ENCODE measurements at places on chromosomes 6 and 20.
A peak's percentile ranks its signal among the peaks of the same experiment; 100 is the strongest.

- no peak for DNase-seq
Observed at GRCh38 chr20:45842169-45842812, 8.7 kb downstream of the SNX21 start.

DNA sequence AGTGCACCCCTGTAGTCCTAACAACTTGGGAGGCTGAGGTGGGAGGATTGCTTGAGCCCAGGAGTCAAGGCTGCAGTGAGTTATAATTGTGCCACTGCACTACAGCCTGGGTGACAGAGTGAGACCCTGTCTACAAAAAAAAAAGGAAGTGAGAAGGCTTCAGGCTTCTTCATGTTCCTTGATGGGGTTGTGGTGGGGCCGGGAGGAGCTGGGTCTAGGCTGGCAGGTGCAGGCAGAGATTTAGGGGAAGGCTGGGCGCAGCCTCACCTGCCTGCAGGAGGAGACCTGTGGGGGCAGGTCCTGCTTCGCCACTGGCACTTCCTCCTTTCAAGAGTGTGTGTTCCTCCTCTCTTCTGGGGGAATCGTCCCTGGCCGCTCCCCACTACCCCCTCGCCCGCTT is 63.9 kb downstream of the CHMP4B start:
- DNase-seq: no peak

- peak; percentile 14 for DNase-seq
Observed at GRCh38 chr6:11730641-11731040, 48.0 kb downstream of the ADTRP start.

- DNase-seq: no peak
Observed at GRCh38 chr20:58064411-58065010, 163.9 kb downstream of the ANKRD60 start.

DNA sequence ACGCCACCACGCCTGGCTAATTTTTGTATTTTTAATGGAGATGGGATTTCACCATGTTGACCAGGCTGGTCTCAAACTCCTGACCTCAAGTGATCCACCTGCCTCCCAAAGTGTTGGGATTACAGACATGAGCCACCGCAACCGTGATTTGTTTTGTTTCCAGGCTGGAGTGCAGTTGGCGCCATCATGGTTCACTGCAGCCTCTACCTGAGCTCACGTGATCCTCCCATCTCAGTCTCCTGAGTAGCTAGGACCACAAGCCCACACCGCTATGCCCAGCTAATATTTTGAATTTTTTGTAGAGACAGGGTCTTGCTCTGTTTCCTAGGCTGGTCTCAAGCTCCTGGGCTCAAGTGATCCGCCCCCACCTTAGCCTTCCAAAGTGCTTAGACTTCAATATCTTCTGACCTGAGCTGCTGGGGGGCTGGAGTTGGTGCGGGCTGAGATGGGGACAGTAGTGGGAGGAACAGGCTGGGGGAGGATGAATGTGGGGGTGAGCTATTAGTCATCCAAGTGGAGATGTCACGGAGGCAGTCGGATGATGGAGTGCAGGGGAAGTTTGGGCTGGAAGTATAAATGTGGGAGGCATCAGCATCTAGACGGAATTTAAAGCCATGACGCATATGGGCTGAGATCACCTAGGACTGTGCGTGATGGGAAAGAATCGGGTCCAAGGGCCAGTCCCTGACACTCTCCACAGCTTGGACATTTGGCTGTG is 23.1 kb upstream of the ZMYND8 start:
- no peak for DNase-seq

GRCh38 chr6:16884526-16884925 is 123.3 kb upstream of the ATXN1 start:
- DNase-seq: no peak

DNA sequence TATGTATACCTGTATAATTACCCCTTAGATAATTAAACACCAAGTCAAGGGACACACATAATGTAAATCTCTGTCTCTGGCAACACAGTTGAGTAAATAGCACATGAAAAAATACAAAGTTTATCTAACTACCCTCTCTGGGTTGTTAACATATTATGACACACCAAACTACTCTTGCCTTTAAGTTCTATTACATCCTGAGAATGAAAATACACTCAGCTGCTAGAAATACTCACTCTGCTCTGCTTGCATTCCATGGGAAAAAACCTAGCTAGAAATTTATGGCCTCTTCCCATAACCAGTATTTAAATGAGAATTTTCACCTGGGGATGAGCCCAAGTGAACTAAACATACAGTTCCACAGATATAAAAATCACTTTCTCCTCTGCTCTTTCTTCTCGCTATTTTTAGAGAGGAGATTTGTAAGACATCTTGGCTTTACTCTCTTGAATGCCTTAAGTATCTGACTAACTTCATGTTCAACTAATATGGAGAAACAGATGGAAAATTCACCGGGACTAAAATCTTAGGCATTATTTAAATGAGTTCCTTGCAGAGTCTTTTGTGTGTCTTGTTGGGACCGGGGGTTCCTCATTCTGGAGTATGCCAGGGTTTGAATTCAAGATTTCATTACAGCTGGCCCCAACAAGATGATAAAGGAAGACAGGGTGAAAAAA is 140.9 kb downstream of the GJA10 start:
- DNase-seq: no peak

- no peak for DNase-seq
Observed at GRCh38 chr20:44038681-44039123, 124.0 kb downstream of the TOX2 start.

- DNase-seq: no peak
Observed at GRCh38 chr6:31252625-31253024, 19.3 kb downstream of the HLA-C start.

DNA sequence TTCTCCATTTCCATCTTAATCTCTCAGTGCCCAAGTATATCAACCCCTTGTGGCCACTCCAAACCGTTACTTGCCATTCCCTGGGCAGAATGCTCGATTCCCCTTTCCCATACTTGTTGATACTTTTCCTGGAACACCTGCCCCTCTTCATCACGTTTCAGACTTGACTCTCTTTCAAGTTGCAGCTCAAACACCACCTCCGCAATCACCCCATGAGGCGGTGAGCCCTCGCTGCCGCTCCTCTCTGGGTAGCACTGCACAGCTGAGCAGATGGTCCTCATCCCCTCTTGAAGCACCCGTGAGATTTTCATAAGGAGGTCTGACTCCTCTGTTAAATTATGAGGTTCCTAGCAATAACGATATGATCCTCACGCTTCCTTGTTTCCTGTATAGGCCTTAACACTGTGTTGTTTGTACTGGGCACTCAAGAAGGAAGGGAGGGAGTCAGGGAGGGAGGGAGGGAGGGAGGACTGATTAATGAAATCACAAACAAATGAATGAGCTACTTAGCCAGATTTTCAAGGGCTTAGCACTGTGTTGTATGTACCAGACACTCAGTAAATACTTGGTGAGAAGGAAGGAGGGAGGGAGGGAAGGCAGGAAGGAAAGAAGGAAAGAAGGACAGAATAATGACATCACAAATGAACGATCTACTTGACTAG is 8.0 kb upstream of the UQCC2 start:
- no peak for DNase-seq

- DNase-seq: no peak
Observed at GRCh38 chr6:56840467-56841380, 114.2 kb upstream of the BEND6 start.

GRCh38 chr20:36584018-36584481 is 10.7 kb downstream of the TGIF2 start:
- no peak for DNase-seq

- DNase-seq: peak; percentile 99
Observed at GRCh38 chr6:158026054-158026900, 44.6 kb downstream of the SYNJ2 start.

GRCh38 chr6:136607932-136608772 is 57.9 kb upstream of the MAP7 start:
- DNase-seq: peak; percentile 76

DNA sequence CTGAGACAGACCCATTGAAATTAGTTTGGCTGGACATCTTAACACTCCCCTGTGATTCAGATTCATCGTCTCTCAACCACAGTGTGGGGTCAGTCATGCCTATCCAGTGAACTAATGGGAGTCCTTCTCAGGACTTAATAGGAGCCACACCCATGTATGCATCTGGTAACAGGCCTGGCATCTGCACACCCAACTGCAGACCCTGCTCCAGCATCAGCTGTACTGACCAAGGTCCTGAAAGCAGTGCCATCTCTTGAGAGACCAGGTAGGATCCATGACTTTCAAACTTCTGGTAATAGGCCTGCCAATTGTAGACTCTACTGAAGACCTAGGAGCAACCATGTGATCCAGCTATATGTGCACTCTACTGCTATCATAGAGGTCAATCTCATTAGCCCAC is 363.6 kb upstream of the POU3F2 start:
- DNase-seq: no peak
